Activated T-cell treated with anti-CD3 and anti-CD28 coated beads for 4 hours (primary cell): ENCODE measurements at places on chromosomes 16 and 17.

DNA sequence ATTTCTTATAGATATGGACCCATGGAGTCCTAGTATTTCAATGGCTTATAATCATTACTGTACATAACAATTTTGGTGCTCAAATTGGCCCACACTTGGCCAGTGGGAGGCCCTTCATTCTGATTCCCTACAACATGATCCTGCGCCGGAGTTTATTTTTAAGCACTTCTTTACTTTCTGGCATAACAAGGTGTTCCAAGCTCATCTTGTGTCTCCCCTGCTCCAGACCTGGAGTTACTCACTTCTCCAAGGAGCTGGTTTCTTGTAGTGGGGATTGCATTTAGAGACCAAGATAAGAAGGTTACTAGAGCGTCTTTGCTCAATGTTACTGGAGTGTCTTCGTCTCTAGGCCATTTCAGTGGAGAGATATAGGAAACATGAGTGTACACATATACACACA, 87.9 kb downstream of the MSI2 start:
- DNase-seq = no peak

- no peak for DNase-seq
Measured at GRCh38 chr16:69363281-69363717, 11.7 kb upstream of the TMED6 start.

DNA sequence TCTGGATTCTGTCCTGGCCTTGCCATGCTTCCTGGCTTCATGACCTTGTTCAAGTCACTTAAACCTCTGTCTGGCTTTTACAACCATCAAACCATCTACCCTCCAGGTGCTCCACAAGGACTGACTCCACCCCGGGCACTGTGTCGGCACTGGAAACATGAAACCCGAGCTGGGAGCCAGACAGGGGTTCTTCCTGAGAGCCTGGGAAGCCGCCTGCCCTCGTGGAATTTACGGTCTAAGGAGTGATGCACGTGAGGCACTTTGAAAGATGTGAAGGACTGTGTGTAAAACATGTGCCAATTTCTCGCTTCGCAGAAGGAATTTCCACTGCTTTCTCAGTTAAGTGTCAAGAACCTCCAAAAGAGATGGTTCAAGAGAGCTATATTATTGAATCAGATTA, 11.6 kb downstream of the CDK5R1 start:
- no peak for DNase-seq

DNA sequence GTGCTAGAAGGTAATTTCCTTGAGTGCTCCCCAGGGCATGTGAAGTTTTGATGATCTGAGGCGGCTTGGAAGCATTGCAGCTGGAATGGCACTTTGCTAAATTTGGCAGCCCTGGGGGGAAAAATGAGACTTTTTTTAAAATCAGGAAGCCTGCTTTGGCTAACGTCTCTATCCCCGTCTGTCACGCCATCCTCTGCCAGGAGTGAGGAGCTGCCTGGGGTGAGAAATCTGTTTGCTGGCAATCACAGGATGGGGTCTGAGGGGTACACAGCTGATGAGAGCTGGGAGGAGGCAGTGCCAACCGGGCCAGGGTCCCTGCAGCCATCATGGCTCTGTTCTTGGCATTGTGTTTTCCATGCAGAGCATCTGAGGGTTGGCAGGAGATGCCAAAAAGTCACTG, 2.0 kb downstream of the ABCC12 start:
- DNase-seq = no peak

GRCh38 chr16:80938004-80938878, 68.4 kb downstream of the CMC2 start:
- no peak for DNase-seq

GRCh38 chr17:16997514-16998429, 25.9 kb upstream of the TNFRSF13B start:
- no peak for DNase-seq

- DNase-seq = peak; percentile 59
Measured at GRCh38 chr17:412211-413015, 59.8 kb upstream of the RPH3AL start.

DNA sequence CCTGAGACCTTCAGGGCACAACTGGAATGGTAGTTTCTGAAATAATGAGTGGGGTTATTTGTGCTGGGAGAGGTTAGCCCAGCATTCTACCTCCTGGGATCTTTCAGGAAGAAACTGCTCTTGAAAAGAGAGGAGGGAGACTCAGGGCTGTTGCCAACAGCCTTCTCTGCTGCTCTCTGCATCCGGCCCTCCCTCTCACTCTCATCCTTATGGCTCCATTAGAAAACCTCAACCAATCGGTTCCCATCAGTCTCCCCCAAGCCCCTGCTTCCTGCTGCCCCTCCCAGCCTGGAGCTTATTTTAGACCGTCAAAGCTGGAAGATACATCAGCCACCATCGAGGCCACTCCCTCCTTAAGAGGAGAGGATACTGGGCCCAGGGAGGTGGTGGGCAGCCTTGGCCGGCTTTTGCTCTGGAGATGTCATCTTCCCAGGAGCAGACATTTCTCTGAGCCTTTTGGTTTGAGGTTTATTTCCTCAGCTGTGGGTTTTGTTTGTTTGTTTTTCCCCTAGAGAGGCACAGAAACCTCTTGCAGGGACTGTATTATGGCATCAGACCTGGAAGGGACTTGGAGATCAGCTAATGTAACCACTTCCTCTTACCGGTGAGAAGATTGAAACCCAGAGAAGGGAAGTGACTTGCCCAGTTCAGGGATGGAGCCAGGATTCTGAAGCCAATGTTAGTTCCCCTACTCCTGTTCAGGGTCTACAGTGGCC, 2.7 kb downstream of the MPRIP start:
- DNase-seq = no peak

- DNase-seq = peak; percentile 44
Measured at GRCh38 chr16:3656491-3657468, 2.3 kb downstream of the DNASE1 start.

- DNase-seq = peak; percentile 81
Measured at GRCh38 chr16:79601931-79602627, 1.5 kb upstream of the MAF start.

GRCh38 chr17:59366040-59366757, 34.7 kb downstream of the YPEL2 start:
- DNase-seq = no peak

DNA sequence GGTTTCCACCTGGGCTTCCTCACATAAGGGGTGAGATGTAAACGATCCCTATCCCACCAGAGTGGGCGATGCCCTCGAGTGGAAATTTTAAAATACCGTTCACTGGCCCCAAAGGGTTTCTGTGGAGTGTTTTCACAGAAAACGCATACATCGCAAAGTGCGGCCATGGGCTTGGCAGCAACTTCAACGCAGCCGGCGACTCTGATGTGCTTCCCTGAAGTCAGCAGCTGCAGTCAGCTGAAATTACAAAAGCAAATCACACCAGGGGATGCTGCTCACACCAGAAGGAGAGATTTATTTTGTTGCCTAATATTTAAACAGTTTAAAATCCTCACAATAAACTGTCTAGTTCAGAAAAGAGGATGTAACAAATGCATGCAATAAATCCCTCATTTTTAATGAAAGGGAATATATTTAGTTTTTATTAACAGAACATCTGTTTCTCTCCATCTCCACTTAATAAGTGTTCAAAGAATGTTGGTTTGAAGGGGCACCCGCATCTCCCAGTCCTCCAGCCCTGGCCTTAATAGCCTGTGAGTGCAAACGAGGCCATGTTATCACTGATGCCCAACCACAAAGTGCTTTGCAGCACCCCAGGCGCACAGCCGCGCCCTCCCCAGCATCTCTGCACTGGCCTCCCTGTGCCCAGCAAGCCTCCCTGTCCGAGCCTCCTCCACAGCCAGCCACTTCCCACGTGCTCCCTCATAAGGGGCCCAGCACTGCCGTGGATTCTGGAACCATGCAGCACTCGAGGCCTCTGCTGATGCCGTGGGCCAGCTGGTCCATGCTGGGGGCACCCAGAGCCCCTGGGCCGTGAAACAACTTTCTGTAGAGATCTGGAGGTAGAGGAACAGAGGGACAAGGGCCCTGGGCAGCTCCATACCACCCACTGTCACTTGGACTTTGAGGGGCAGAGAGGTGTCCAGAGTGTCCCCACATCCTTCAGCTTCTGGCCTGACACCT, 17.3 kb upstream of the XYLT2 start:
- no peak for DNase-seq

GRCh38 chr17:82690786-82691489, 7.6 kb downstream of the RAB40B start:
- no peak for DNase-seq

GRCh38 chr17:43875476-43876147, 28.6 kb downstream of the CD300LG start:
- DNase-seq = no peak

GRCh38 chr17:74953134-74953687, 17.5 kb downstream of the OTOP3 start:
- DNase-seq = no peak

DNA sequence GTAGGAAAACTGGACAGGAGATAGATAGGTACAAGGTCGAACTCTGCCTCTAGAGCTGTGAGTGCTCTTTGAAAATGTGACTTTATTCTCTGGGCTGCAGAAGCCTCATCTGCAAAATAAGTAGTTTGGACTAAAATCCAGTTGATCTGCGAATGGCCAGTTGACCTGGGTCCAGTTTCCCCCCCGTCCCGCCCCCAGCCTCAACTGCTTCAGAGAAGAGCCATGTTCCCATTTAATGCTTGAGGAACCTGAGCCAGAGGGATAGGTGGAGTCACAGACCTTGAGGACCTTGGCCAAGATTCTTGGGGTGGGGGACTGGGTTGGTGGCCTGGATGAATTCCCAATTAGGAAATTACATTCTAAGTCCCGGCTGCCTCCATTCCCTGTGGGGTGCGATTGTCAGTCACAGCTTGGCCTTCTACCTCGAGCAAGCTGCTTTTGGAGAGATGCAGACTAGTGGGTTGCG, 14.1 kb downstream of the TBX2 start:
- no peak for DNase-seq

DNA sequence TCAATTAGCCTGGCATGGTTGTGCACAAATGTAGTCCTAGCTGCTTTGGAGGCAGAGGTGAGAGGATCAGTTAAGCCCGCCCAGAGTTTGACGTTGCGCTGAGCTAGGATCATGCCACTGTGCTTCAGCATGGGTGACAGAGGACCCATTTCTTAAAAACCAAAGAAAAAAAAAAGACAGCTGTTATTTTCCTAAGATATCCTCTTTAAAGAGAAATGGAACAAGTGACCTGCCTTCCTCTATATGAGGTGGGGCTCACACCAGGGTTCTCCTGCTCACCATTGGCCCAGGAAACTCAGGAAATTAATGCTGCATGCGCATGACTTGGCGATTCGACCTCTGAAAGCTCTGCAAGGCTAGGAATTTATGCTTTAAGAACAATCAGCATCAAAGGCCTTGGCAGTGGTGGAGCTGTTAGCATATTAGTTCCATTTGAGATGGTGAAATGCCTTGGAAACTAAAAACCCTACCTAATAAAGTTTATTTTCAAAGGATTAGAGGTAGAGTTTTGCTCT, 108.3 kb downstream of the RBFOX1 start:
- no peak for DNase-seq

GRCh38 chr16:22788193-22788530, 25.8 kb upstream of the HS3ST2 start:
- no peak for DNase-seq

- no peak for DNase-seq
Measured at GRCh38 chr16:56998352-56998751, 9.0 kb downstream of the NLRC5 start.

DNA sequence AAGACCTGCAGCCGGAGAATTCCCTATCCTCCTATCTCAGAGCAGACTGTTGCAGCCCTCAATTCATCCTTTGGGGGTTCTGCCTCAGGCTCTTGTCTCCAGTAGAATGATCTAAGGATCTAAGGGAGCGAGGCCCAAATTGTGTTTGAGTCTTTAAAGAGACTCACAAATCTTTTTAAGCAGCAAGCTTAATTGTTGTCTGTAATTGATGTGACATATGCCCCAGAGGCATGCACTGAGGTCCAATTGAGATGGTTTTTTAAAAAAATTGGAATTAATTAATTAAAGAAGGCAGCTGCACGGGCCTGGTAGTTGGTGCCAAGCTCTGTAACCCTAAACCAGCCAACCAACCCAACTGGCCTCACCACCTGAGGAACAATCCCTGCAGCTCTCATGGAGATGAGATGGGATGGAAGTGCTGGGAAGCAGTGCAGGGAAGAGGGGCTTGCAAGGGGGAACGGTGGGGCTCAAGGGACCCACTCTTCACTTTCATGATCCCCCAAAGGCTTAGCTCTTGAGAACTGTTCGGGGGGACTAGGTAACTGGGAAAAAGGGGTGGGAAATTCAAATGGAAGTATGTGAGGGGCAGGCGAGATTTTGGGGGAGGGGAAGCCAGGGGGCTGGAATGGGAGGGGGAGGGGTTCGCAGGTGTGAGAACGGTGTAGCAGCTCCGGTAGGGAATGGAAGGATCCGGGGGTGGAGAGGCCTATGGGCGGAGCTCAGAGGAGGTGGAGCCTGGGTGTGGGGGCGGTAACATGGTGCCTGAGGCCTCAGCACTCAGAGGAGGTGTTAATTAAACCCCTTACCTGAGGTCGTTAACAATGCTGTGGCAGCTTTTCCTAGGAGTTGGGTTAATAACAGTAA, 9.2 kb upstream of the ZNF652 start:
- no peak for DNase-seq

GRCh38 chr17:63626551-63627180, 4.4 kb downstream of the MAP3K3 start:
- no peak for DNase-seq

GRCh38 chr17:77247048-77247541, 106.3 kb downstream of the SEC14L1 start:
- DNase-seq = peak; percentile 81

DNA sequence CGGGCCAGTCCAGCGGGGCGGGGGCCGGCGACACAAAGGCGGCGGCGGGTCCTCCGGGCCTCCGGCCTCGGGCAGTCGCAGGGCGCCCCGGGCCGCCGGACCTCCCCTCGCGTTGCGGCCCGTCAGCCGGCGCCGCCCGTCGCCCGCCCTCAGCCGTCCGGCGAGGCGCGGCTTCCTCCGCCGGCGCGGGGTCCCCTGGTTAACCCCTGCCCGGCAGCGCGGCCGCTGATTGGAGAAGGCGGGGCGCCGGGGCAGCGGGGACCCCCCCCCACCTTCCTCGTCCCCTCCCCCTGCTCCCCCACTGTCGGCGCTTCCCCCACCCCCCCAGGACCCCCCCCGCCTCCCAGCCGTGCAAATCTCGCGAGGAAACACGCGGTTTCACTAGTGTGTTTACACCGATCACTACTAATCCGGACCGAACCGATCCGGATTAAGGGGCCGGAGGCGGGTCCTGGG, at the start of gene TLK2:
Gene TLK2, plus strand, starts transcription at position 402 of the 456 bp plus-strand sequence. CDS start 2,301 bp downstream, outside the sequence.
- peak; percentile 62 for DNase-seq

- DNase-seq = no peak
Measured at GRCh38 chr16:61890386-61890785, 145.9 kb downstream of the CDH8 start.

- no peak for DNase-seq
Measured at GRCh38 chr17:45895304-45895968, 1.1 kb downstream of the MAPT start.

GRCh38 chr17:32157225-32157624, 14.9 kb downstream of the RHOT1 start:
- no peak for DNase-seq

DNA sequence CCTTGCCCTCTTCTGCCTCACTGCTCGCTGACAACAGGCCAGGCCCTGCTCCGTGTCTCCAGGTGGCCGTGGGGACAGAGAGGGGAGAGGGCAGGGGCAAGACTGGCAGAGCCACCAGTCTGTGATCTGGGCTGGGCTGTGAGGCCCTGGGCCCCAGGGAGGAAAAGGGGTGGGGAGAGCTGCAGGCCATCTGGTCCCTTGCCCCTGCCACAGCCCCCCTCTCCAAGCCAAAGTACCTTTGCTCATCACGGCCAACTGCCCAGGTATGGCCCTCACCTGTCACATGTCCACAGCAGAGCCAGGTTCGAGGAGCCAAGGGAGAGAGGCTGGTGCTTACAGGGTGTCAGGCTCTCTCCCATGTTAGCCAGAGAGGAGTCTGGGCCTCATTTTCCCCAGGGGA, 91.4 kb upstream of the LHX1 start:
- no peak for DNase-seq
